ENCODE measurements at places on chromosomes 12 and 14. TPM values are rescaled to one million over a fixed set of nuclear protein-coding genes. Genes with fewer than 3 reads are reported as not detected.

DNA sequence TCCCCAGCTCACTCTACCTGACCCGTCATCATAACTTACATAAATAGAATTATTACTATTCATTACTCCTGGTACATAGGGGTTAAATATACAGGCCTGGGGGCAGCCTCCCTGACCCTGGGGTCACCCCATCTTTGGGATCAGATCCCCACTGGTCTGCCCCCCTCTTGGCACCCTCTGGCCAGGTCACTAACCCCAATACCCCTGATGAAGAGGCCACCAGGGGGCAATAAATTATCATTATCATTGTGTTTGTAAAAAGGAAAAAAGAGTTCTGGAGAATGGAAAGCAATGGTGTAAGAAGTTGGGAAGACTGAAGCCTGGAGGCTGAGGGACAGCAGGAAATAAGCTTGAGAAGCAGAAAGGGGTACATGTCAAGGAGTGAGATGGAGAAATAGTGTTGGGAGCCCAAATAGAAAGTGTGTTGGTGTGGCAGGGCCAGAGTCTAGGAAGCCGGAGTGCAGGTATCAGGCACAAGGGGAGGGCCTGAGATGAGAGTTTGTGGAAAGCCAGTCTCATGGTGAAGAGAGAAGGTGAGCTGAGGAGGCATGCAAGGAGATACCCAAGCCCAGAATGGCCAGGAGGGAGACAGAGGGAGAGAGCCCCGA lies 6.1 kb upstream of the AAAS start:
- DNase-seq = no peak

DNA sequence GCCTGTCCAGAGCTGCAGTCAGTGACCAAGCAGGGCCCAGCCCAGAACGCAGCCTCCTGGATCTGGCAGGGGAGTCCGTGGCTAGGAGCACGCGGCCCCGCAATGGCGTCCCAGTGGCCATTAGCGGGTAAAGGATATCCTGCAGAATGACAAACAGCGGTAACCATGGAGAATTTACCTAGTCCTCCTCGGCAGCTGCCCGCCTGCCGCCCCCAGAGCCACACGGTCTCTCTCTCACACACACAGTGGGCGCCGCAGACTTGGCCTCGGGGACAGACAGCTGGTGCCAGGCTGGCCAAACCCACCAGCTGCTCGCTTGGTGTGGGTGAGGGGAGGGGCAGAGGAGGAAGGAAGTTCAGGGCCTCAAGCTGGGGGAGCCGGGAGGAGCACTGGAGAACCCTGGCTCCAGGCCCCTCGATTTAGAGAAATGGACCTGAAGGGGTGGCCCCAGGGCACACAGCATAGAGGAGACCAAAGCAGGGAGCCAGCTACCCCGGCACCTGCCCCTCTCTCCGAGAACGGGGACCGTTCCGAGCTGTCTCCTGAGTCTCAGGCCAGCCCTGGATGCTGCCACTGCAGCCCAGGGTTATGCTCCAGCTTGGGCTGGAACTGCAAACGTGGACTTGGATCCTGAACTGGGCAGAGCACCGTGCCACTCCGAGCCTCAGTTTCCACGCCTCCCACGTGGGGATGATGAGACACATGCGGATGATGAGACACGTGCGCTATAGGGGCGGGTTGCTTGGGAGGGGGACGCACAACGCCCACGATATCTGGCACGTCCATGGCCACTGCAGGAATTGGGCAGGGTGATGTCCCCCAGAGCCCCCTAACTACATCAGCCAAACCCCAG lies 3.4 kb downstream of the CDK2AP1 start:
- peak; percentile 17 for DNase-seq

DNA sequence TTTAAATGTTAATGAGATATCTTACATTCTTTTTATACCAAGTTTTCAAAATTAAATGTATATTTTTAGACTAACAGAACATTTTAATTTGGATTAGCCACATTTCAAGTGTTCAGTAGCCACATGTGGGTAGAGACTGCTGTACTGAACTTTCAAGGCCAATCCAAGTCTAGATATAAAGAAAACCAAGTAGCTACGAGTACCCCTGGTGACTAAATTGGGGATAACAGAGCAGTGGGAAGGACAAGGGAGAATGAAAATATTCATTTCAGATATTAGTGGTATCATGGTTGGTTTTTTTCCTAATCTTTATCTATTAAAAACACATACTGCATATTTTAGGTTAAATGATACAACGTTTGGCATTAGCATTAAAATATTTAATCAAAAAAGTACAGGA lies 69.4 kb upstream of the RHOJ start:
- DNase-seq = no peak

- no peak for DNase-seq
These were observed 6.4 kb downstream of the GOLGA5 start for GRCh38 chr14:92800525-92800924.

- no peak for DNase-seq
These were observed 12.6 kb upstream of the DENND5B start for GRCh38 chr12:31603546-31604009.

- no peak for DNase-seq
These were observed 7.5 kb downstream of the WIF1 start for GRCh38 chr12:65113621-65114035.

DNA sequence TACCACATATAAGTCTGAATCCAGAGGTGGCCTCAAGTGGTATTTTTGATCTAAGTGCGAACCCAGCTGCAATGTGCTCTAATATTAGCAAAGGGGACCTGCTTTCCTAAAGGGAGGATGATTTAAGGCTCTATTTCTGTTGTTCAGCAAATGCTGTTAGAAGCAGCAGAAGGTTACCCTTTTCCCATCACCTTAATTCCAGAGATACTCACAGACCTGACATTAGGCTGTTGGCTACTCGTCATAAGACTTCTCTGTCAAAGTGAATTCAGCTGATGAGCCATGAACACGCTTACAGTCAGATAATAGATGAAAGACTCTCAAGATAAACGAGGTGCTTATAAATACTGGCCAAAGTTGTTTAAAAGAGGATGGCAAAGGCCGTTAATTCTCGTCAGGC lies 308.7 kb upstream of the DDHD1 start:
- DNase-seq = no peak

DNA sequence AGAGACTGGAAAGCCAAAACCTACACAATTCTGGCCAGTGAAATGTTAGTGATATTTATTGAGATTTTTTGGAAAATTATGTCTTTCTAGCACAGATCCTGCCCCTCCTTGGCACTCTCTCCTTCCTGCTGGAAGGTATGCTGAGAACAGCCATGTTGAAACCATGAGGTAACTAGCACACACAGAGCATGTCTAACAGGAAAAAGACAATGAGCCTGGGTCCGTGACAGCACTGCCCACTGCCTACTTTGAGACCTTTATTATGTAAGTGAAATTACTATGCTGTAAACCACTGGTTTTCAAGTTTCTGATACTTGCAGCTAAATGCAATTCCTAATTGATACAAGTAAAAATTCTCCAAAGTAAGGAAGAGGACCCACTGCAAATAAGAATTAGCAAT lies 81.6 kb upstream of the SINHCAF start:
- DNase-seq = no peak

DNA sequence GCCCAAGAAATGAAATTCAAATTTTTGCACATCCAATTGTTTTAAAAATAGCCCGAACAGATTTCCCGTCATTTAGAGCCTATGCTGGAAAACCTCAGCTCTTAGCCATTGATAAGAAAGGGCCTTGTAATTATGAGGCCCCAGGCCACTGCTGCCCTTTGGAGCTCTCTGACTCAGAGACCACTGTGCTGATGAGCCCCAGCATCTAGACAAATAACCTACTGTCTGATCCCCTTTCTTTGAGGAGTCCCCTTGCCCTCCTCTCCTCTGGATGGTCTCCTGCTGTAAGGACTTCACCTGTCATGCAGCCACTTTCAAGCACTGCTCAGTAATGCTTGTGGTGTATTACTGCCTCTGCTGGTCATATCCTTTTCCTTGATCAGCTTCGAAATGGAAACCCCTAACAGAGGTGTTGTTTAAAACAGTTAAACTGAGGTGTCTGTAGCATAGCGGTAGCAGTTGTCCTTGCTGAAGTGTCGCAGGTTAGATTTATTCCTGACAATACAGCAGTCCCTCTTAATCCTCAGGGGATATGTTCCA lies 159.9 kb upstream of the SRRM4 start:
- DNase-seq = no peak

- DNase-seq = no peak
These were observed 100.5 kb downstream of the SLC38A4 start for GRCh38 chr12:46725332-46725731.

DNA sequence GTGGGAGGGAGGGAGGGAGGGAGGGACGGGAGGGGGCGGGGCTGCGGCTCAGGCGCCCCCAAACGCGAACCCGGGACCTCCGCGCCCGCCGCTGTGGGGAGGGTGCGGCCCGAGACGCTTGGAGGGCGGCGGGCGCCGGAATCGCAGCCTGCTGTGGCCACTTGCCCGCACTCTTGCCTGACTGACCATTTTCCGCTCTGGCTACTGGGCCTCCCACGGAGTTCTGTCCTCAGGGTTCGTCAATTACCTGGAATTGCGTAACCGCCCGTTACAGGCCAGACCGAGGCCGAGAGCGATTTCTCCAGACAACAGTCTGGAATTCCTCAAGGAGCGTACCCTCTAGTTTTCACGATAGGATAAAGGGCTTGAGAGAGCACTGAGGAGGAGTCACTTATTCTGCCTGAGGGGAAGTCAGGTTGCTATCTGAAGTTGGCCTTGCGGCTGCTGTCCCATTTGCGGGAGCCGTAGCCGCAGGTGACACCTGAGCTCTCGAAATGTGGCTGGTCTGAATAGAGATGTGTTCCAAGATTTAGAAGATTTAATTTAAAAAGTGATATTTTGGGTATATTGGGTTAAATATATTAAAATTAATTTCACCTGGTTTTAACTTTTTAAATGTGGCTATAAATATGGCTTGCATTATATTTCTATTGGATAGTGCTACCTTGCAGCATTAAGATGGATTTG lies 446 bp upstream of the ZNF641 start:
- peak; percentile 50 for DNase-seq

- no peak for DNase-seq
These were observed 172.7 kb downstream of the FUT8 start for GRCh38 chr14:65585216-65585615.

GRCh38 chr14:81315341-81315740 lies 84.8 kb downstream of the STON2 start:
- no peak for DNase-seq

- no peak for DNase-seq
These were observed 89.1 kb downstream of the BEGAIN start for GRCh38 chr14:100498068-100498467.

DNA sequence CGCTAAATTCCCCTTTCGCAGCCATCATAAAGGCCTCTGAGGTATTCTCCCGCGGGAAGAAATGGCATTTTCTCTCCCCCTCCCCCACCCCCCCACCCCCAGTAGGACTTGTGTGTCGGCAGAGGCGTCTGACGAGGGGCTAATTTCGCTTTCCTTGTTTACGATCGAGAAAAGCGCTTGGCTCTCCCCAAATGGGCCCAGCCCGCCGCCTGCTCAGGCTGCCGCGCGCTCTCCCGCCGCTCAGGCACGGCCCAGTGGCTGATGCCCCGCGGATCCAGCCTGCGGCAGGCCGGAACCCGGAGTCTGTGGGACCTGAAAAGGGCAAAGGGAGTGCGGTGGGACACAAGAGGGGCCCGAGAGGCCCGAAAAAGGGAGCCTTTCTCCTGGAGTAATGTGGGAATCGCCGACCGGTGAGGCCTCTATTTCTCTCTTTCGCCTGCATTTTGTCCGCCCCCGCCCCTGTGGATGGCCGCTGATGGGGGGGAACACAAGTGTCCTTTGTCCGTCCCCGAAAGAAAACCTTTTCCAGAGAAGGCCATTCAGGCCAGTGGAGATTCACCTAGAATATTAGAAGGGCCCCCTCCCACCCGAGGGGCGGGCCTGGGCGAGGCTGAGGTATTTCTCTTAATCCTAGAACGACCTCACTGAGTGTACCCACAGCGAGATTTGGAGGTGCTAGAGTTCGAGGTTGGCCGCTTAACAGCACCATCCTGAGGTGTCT lies 9.0 kb upstream of the HOXC6 start:
- DNase-seq = no peak

GRCh38 chr12:5506295-5506694 lies 74.4 kb downstream of the NTF3 start:
- no peak for DNase-seq

- no peak for DNase-seq
These were observed 151.1 kb upstream of the PKP2 start for GRCh38 chr12:33047666-33048065.

DNA sequence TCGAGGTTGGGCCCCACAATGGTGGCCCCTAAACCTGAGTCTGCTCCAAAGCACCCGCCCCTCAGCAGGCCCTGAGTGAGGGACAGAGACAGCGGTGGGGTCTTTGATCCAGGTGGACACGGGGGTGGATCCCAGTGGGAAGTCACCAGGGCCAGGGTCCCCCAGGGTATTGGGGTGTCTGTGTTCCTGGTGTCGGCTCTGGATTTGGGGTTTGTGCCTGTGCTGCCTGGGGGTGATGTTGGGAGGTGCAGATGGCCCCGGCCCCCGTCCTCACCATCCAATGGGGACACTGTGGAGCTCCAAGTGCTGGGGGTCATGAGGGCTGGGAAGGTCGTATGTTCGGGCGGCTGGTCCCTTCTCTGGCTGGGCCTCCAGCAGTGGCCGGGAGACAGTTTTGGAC lies 354.2 kb downstream of the TMEM121 start:
- DNase-seq = no peak

GRCh38 chr14:22520796-22521195 lies 68.2 kb downstream of the DAD1 start:
- DNase-seq = no peak

GRCh38 chr12:62375603-62376002 lies 91.0 kb upstream of the MON2 start:
- no peak for DNase-seq

DNA sequence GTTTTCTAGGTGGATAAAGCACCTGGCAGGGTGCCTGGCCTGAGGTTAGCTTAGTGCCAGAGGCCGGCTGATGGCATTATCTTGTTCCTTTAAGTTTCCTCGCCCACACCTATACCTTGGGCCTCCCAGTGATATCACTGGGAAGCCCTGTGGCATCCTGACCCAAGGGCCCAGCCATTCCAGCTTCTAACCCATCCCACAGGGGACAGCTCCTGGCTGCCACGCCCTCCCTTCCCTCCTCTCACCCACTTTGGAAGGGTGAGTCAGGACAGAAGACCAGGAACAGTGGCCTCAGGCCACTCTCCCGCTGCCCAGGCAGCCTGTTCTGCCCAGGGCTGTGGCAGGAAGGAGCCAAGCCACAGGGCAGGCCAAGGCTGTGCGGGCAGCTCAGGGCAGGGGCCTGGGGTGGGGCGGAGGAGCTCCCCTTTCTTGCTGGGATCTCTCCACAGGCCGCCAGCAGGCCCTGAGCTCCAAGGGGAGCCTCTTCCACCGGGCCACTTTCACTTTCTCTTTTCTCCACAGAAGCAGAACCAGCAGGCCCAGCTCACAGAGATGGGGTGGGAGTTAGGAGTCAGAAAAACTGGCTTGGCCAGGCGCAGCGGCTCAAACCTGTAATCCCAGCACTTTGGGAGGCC lies 75.1 kb downstream of the IRF2BPL start:
- DNase-seq = no peak

Gene PLCZ1
- not detected for total RNA-seq

Gene RAB15
- total RNA-seq = 20.9 TPM

Gene KCNK10
- total RNA-seq = 2.3 TPM

Gene USP44
- 10.4 TPM for total RNA-seq

Gene MANSC1
- total RNA-seq = 21.7 TPM

Gene SLC4A8
- total RNA-seq = 16.7 TPM

Gene KRT78
- total RNA-seq = not detected

Gene ADCY4
- 74.6 TPM for total RNA-seq

Gene PMEL
- total RNA-seq = 136 TPM

Gene EGLN3
- 14.2 TPM for total RNA-seq

Gene TMEM132D
- total RNA-seq = not detected

Gene PLD4
- total RNA-seq = 1.3 TPM

Gene PTGDR
- total RNA-seq = 0.23 TPM

Gene KERA
- total RNA-seq = not detected

Gene C1QL4
- not detected for total RNA-seq

Measured in endothelial cell (in vitro differentiated cells).